ENCODE measurements at places on chromosomes 6 and 20. TPM values are rescaled to one million over a fixed set of nuclear protein-coding genes. Genes with fewer than 3 reads are reported as not detected.

Gene SLC25A27
- 40.7 TPM for total RNA-seq

Gene DPPA5
- not detected for total RNA-seq

Gene MYL9
- 0.05 TPM for total RNA-seq

Gene PEX3
- total RNA-seq, result 20.0 TPM

Gene MMP24
- 1.4 TPM for total RNA-seq

Gene CGA
- 0.80 TPM for total RNA-seq

Gene PNISR
- total RNA-seq, result 113 TPM

Gene BANF2
- total RNA-seq, result not detected

Gene SYCP2
- total RNA-seq, result 2.6 TPM

Gene HLA-DQB1
- not detected for total RNA-seq

Gene ZBTB46
- 18.8 TPM for total RNA-seq

Gene BLOC1S5
- 11.2 TPM for total RNA-seq

Gene DEFB119
- total RNA-seq, result not detected

DNA sequence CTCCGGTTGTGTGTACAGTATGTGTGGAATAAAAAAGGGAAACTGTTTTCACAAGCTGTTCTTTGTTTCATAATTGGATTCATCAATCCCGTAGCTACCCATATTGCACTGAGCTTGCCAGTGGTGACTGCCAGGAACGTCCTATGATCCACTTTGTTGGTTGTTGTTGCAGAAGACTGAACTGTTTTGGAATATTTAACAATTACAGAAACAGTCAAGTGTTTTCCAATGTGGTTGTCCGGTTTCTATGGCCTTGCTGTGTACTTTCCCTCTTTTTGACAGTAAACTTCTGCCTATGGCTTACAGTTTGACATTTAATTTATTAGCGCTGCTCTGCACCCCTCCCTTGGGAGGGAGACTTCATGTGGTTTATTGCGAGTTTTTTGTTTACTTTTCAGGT lies 141.2 kb downstream of the DTNBP1 start:
- ATAC-seq, result no peak

GRCh38 chr6:54320871-54321270 lies 12.6 kb downstream of the TINAG start:
- no peak for ATAC-seq

- ATAC-seq, result no peak
Observed at GRCh38 chr6:14360565-14360964, 243.0 kb downstream of the CD83 start.

GRCh38 chr6:160388922-160389321 lies 40.7 kb downstream of the SLC22A3 start:
- no peak for ATAC-seq

DNA sequence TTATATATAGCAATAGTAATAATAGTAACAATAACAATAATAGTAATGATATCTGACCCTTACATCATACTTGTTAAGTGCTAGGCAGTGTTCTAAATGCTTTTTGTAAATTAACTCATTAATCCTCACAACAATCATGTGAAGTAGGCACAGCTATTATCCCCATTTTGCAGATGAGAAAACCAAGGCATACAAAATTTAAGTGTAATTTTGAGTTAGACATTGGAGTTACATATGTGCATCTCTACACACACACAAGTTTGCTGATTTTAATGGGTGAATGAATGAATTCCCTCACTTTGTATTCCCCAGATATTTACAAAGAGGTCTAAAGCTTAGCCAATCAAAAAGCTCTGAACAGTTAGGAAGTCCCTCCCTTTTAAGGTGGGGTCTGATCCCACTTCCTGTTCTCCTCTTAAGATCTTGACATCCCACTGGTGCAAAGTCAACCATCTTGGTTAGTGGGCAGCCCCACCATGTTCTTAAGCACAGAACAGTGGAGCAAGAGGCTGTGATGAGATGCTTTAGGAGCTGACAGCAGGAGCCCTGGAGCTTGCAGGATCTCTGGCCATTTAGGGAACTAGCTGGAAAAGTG lies 85.3 kb upstream of the FOXP4 start:
- ATAC-seq, result no peak

GRCh38 chr6:31114541-31114878 lies at the start of gene PSORS1C1:
TSS of gene PSORS1C1 (plus strand) at chr6:31114800. CDS start at chr6:31129633, 14,833 bp downstream.
- ATAC-seq, result peak; percentile 64

- peak; percentile 80 for ATAC-seq
Observed at GRCh38 chr6:110415086-110415916, at the start of gene DDO. TSS of gene DDO (minus strand) at chr6:110415575. CDS start at chr6:110413462, 2,113 bp downstream.

GRCh38 chr20:11092151-11092550 lies 418.4 kb upstream of the JAG1 start:
- ATAC-seq, result no peak

DNA sequence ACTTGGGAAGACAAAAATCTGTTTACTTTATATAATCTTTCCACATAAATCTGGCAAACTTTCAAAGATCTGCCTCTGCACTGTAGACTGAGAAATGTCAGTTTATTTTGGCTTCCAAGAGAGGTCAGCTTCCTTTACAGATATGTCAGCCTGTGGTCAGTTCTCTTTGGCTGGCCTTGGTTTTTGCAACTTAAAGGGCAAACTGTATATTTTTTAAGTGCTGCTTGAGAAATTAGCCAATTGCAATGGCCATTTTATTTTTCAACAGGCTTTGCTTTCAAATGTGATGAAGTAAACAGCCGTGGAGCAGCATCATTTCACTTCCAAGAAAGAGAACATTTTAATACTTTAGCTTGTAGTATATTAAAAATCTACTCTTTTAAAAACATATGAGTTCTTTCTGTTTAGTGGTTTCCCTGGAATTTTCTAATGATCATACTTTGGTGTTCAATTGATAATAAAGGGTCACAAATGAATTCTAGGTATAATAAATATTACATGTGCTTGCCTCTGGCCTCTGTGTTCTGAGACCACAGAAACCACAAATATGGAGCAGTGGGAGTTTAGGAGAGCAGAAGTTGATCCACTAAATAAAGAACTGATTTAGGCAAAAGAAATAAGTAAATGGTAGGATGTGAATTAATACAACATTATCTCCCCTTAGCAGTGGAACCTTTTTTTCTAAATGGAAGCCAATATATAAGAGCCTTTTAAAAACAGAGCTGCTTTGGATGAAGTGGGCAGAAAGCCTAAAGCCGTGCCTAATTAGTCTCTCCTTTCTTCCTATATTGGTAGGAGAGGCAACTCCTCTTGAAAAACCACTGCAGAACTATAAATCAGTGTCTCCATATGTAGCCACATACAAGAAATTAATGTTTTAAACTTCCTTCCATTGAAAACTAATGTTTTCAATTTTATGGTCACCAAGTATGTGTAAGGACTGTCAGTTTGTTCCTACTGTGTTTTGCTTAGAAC lies 16.2 kb downstream of the ADGRB3 start:
- no peak for ATAC-seq

GRCh38 chr20:17570347-17571152 lies 675 bp downstream of the DSTN start:
- peak; percentile 60 for ATAC-seq

DNA sequence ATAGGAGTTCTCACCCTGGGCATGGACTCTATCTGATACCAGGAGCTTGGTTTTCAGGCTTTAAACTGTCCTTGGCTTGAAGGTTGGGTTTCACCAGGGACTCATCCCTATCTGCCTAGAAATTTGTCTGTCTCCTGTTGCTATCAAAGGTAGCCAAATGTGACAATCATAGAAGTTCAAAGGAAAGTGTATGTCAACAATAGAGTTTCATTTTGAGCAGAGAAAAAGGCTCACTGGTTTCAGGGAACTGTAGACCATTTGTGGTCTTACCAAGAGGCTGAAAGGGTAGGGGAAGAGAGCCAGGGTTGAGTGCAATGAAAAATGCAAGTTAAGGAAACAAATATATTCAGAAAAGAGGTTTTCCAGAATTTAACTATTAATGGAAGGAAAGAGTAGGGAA lies 966.8 kb upstream of the CITED2 start:
- no peak for ATAC-seq

DNA sequence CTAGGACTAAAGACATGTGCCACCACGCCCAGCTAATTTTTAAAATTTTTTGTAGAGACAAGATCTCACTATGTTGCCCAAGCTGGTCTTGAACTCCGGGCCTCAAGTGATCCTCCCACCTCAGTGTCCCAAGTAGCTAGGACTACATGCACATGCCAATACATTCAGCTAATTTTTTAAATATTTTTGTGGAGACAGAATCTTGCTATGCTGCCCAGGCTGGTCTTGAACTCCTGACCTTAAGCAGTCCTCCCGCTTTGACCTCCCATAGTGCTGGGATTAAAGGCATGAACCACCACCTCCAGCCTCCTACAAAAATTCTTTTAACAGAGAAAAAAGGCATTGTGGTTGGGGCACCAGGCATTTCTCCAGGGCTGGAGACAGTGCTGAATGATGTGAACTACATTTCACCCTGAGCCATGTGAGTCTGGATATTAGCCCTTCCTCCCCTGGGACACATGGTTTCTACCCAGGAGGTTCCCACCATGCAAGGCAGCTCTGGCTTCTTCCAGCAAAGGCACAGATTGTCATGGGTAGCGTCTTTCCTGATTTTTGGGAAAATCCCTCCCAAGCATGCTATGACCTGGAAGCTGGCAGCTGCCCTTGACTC lies 36.3 kb upstream of the CMTR1 start:
- ATAC-seq, result no peak

- no peak for ATAC-seq
Observed at GRCh38 chr6:166007349-166008263, 160.0 kb downstream of the TBXT start.

- ATAC-seq, result no peak
Observed at GRCh38 chr20:13312300-13312699, 91.2 kb downstream of the ISM1 start.

GRCh38 chr6:3228046-3228671 lies 706 bp upstream of the TUBB2B start:
- peak; percentile 3 for ATAC-seq

DNA sequence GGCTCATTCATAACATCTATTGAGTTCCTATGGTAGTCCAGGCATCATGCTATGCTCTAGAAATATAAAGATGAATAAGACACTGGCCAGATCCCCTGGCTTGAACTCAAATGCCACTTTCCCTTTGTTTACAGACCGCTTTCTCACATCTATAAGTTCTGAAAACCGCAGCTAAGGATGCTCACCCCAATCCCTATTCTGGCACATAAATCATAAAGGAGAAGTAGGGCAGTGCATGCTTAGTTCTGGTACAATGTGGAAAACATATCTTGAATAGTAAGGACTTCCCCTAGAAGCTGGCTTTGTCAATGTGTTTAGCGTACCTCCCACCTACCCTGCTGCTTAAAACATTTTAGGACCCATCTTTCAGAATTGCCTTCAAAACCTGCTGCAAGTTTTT lies 26.4 kb downstream of the MRS2 start:
- no peak for ATAC-seq

- no peak for ATAC-seq
Observed at GRCh38 chr20:43658723-43659419, 8.0 kb upstream of the MYBL2 start.

DNA sequence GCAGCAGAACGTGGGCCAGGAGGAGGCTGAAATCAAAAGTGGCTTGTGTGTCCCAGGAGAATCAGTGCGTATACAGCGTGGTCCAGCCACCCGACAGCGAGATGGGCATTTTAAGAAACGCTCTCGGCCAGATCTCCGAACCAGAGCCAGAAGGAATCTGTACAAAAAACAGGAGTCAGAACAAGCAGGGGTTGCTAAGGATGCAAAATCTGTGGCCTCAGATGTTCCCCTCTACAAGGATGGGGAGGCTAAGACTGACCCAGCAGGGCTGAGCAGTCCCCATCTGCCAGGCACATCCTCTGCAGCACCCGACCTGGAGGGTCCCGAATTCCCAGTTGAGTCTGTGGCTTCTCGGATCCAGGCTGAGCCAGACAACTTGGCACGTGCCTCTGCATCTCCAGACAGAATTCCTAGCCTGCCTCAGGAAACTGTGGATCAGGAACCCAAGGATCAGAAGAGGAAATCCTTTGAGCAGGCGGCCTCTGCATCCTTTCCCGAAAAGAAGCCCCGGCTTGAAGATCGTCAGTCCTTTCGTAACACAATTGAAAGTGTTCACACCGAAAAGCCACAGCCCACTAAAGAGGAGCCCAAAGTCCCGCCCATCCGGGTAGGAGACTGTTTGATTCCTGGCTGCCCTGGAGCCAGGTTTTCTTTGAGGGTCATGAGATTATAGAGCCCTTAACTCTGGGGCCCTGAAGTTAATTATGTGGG lies 75.3 kb downstream of the ASXL1 start:
- no peak for ATAC-seq

DNA sequence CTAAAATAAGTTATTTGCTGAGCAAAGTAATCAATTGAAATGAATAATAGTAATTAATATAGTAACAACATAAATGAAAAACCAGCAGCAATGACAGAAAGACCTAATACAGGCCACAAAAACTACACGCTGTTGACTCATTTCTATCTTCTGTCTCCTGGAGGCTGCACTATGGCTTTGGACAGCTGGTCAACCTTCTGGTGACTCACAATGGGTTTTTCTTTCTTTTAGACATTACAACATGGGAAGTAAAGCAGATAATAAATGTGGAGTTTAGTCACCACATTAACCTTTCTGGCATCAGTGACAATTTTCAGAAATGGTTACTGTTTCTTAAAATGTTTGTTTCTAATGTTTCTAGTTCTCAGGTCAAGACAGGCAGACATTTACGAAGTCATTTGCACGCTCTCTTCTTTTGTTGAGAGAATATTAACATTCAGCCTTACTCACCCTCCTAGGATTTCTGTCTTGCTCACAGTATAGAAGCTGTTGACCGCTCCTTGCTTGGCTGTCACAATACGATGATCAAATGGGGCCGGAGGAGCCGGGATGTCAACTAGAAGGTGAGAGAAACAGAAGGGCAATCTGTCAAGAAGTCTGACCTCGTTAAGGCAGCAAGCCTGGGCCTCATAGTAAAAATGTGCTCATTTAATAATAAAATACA lies 62.2 kb downstream of the MYLK4 start:
- peak; percentile 72 for ATAC-seq

GRCh38 chr6:47729019-47729418 lies 30.6 kb downstream of the ADGRF4 start:
- no peak for ATAC-seq

DNA sequence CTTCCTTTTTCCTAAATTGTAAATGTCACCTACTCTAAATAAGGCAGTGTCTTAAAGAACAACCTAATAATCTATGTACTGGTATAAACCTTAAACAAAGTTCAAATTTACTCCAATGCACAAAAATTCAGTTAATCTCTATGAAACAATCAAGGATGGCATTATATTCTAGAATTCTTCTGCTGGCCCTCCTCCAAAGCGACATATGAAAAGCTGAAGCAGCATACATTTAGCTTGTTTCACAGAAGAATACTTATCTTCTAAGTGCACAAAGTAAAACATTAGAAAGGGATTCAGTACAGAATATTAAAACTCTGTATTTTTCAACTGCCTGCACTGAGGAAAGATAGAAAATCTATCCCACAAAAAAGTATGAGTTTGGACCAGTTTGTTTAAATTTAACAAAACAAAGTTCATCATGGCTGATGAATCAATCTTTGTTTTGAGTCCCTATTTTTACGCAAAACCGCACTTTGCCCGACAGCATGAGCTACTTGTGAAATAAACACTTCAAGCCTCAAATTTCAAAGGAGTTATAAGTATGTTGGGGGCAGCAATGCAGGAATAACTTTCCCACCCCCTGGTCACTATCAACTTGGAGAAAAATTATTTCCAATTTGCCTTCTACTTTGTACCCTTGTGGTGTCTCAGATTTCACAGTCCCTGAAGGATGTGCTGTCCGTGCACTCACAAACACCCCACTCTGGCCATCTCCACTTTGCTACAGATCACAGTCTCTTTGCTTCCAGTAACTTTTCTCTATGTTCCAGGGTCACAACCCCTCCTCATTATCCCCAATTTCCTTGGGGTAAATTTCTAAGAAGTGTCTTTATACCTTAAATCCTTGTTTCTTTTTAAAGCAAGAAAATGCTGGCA lies 238.2 kb downstream of the PRKN start:
- no peak for ATAC-seq

- ATAC-seq, result no peak
Observed at GRCh38 chr6:167735951-167736288, 90.8 kb upstream of the AFDN start.
